NCI-H345 (cell line): ENCODE measurements at places on chromosomes 1 and 21.

DNA sequence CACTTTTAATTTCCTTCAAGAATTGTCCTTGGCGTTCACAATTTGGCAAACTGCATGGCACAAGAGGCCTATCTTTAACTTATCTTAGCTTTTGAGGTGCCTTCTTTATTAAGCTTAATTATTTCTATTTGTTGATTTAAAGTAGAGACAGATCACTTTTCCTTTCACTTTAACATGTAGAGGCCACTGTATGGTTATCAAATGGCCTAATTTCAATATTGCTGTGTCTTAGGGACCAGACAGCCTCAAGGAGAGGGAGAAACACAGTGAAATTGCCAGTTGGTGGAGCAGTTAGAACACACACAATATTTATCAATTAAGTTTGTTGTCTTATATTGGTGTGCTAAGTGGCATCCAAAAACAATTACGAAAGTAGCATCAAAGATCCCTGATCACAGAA lies 1013.9 kb downstream of the KCNT2 start:
- DNase-seq = no peak

DNA sequence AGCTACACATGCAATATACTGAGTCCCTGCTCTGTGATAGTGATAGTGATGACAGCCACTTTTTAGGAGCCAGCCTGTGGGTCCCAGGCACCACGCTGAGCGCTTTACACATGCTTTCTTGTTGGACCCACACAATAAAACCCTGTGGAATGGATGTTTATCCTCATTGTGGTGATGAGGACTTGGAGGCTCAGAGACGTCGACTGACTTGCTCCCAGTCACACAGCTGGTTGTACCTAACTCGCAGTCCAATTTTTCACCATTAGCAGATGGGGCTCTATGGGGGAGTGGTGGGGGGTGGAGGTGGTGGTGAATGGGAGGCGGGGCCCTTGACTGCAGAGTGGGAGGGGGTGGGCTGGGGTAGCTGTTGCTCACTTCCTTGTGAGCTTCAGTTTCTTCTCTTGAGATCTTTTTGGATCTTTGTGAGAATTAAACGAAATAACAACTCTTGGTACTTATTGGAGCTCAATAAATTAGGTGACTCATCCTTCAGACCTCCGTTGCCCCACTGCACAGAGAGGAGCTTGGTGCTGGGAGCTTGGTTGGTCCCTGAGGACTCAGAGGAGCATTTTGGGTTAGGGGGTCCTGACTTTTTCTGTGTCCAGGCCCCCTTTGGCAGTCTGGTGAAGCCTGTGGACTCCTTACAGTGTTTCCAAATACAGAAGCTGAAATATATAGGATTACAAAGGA lies 61.8 kb upstream of the CD1D start:
- DNase-seq = no peak

DNA sequence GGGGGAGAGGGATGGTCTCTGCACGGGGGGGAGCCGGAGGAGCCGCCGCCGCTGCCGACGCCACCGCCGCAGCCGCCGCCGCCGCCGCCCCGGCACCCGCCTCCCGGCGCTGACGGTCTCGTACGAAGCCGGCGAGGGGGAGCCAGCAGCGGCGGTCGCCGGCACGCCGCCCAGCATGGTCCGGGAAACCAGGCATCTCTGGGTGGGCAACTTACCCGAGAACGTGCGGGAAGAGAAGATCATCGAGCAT lies 311 bp downstream of the SPEN start:
- DNase-seq = no peak

- DNase-seq = no peak
Observed at GRCh38 chr1:236066828-236067386, 2.0 kb upstream of the NID1 start.

- no peak for DNase-seq
Observed at GRCh38 chr1:106843518-106843917, 213.0 kb upstream of the PRMT6 start.

- no peak for DNase-seq
Observed at GRCh38 chr21:46046471-46046870, 51.4 kb upstream of the COL6A2 start.

GRCh38 chr1:12003762-12004161 lies 15.5 kb upstream of the MIIP start:
- DNase-seq = no peak

DNA sequence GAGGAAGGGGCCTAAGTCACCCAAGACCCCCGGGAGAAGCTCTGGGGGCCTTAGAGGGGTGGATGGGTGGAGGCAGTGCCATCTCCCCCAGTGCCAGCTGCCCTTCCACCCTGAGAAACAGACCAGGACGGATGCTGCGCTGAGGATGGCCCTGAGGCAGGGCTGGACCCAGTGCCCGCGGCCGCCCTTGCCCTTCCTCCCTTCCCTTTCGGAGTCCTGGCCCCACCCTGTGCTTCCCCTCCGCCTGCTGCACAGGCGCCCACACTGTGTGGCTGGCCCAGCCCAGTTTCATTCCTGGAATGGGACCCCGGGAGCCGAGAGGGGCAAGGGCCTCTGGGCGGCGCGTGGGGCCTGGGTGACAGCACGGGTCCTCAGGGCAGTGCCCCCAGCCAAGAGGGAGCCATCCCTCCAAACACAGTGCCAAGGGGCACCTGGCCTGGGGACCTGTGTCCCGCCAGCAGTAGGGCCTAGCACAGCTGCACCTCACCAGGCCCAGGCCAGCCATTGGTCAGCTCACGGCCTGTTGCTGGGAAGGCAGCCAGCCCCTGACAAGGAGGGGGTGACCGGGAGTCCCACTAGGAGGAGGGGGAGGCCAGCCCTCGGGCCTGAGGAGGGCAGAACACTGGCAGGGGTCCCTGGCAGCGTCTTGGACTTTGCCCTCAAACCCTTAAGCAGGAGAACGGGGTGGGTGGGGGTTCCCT lies 13.4 kb upstream of the SKI start:
- no peak for DNase-seq

DNA sequence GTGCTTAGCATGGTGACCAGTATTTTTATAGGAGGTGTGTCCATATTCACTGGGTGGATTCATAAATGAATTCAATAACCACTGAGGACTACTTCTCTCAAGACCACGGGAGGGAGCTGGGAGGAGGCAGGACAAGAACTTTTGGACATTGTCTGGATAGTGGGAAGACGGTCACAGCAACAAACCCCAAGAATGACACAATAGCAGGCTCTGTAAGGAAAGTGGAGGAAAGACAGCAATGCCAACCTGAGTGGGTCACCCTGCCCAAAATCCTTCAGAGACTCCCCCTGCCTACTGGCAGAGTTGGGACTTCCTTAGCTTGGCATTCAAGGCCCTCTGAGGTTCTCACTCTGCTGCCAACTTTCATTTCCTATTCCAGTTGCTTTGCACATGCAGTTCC lies 42.0 kb downstream of the GLIS1 start:
- DNase-seq = no peak

DNA sequence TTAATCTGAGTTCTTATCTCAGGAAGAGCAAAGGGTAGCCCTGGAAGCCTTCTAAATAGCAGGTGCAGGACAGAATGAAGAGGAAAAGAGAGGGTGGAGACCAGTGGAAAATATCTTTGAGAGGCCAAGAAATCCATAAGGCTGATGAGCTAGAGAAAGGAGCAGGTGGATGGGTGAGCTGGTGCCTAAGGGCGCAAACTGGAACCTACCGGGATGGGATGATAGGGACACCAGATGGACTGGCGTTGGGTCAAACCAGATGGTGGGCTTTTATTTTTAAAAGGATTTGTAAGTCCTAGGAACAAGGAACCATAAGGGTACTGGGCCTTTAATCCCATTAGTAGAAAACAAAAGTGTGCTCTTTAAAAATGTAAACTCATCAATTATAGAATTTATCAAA lies 59.7 kb downstream of the RGL1 start:
- no peak for DNase-seq

DNA sequence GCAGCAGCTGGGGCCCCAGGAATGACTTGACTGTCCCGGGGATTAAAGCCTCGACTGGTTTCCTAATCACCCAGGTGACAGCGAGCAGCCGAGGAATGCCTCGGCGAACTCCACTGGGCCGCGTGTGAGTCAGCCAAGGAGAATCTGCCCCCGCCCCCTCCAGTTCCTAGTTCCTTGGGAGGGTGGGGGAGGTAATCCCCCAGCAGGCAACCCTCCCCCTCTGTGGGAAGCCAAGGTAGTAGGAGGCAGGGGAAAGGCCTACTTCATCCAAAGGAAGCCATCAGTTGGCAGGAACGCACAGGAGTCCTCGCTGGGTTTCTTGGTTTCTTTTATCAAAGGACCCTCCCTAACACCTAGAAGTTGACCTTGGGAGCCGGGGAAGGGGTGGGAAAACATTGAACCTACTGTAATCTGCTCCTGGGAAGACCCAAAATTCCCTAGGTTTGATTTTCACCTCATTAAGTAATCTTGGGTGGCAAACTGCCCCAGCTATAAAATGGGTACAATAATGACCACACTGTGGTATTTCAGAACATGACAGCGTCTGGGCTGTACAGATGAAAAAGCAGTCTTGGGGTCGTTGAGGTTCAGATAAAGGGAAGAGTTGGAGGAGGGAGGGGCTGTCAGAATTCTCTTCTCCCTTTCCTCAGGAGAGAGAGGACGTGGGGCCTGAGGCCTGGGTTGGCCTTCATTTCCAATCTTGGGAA lies 1.4 kb downstream of the TENT5B start:
- DNase-seq = no peak

- DNase-seq = no peak
Observed at GRCh38 chr21:36552434-36552785, 72.5 kb upstream of the CLDN14 start.

DNA sequence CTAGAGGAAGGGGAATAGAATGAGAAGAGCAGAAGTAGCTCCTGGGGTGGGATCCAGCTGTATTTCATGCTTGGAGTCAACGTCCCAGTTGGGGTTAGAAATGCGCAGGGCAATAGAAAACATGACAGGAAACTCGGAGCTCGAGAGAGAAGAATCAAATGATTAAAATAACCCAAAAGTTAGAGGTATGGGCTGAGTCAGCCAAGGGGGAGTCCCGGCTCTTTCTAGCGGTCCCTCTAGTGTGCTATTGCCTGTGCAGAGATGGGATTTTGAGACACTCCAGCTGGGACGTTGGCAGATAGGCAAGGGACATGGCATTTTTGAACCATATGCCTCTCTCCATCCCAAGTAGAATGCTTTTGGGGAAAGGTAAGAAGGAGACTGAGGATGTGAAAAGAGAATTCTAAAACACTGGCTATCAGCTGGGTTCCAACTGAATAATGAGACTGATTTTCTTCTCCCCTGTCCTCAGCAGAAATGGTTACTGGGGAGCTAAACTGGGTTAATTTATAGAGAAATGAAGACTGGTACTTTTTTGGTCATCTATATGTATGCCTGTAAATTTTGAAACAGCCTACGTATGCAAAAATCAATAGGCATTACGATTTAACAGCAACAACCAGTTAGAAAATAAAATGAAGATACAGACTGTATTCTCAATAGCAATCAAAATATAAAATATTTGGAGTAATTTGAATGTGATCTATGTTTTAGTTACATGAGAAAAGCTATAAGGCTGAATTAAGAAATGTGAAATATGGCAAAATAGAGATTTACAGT lies 7.0 kb upstream of the VPS26C start:
- no peak for DNase-seq

- DNase-seq = no peak
Observed at GRCh38 chr1:92556350-92556749, 69.6 kb upstream of the GFI1 start.

GRCh38 chr1:1331068-1331965 lies at the start of gene TAS1R3:
TSS of gene TAS1R3 (plus strand) at chr1:1331280. CDS start at chr1:1331346, 66 bp downstream.
- peak; percentile 11 for DNase-seq

GRCh38 chr1:43801203-43801602 lies 93.9 kb downstream of the ST3GAL3 start:
- no peak for DNase-seq

GRCh38 chr1:31326461-31326860 lies 29.6 kb downstream of the ZCCHC17 start:
- DNase-seq = no peak

DNA sequence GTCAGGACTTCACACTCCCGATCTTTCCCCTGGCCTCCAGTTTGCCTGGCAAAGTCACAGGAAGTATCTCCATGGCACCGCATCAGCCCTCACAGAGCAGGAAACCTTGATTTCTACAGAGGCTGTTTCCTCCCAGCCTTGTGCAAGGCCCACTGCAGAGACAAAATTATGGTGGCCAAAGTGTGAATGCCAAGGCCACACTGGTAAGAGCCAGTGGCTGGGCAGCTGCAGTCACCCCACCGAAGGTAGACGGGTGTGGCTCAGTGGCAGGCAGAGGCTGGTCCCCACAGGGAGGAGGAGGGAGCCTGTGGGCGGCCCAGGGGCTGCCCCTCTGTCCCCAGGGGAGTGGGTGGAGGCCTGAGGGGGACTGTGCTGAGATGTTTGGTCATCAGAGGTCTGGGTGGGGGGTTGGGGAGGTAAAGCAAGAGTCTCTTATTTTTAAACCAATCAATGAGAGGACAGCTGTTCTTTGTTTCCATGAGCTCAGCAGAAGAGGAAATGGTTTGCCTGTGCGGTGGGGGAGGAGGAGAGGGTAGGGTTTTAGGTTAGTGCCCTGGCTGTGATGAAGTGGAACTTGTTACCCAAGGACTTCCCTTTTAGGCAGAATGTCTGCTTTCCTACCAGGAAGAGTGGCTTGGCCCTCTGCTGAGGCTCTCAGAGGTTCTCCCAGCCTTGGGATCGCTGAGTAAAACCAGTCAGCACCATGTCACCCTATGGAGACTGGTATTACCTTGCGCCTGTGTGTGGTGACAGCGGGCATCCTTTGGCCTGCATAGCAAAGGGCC lies 18.0 kb upstream of the BTG2 start:
- no peak for DNase-seq

- no peak for DNase-seq
Observed at GRCh38 chr1:22738522-22738921, 27.9 kb downstream of the EPHB2 start.

- DNase-seq = no peak
Observed at GRCh38 chr1:203295796-203296195, 9.5 kb upstream of the BTG2 start.

- DNase-seq = no peak
Observed at GRCh38 chr1:40438391-40439015, 11.8 kb upstream of the ZFP69B start.

DNA sequence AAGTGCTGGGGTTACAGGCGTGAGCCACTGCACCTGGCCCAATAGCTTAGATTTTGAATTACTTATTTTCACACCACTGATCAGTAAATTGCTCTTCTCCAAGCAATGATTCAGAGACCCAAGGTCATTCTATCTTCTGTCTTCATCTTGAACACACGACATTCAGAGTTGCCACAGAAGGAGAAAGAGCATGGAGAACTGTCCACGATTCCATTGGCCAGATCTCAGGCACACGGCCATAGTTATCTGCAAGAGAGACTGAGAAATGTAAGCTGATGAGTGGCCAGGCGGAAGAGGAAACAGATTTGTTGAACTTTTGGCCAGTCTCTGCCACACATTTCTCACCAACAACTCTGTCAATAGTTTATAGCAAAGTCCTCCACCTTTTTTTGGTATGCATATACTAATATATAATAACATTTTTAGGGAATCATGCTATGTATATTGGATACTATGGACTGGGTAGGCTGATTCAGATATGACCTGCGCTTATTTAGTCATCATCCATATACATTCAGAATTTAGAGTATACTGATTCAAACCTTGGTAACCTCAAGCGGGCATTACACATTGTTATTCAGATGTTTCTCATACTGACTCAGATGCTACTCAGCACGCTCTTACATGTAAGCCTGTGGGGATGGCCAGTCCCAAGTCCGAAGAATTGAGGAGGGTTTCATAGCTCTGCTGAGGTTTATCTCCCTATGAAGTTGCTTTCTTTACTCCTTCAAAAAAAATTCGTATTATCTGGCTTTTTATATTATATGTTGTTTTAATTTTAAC lies 25.5 kb upstream of the CAP1 start:
- no peak for DNase-seq
